Stimulated activated CD8-positive, alpha-beta memory T cell treated with anti-CD3 and anti-CD28 coated beads, Interleukin-4, amount 100 ng/mL, for 1 hour (primary cell): ENCODE measurements at places on chromosomes 2 and 18.

GRCh38 chr2:146130290-146130689, 1610.4 kb upstream of the ZEB2 start:
- no peak for DNase-seq

- no peak for DNase-seq
Measured at GRCh38 chr2:143716522-143716921, 587.3 kb downstream of the ARHGAP15 start.

GRCh38 chr18:6022845-6023244, 127.5 kb upstream of the TMEM200C start:
- no peak for DNase-seq

DNA sequence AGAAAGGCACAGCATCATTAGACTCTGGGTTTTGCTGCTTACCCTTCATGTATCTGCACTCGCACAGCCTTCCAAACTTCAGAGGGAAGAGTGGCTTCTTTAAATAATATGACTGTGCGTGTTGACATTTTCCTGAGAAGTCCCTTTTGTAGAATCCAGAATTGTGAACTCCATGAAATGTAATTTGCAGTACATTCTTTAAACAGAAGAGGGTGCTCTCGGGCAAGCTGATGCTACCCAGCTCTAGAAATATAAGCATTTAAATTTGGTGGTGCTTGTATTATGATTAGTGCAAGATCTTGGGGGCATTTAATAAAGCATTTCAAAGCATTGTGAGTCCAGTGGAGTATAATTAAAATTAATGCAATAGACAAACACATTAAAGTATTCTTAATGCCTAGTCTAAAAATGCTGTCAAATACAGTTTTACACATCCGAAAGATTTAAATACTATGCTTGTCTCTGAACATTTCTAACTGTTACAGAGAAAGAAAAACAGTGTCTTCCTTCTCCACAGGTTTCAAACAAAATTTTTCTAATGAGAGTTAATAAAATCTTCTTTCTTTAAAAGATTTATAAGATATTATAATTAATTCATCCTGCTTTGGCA, 17.3 kb upstream of the GTF2A1L start:
- no peak for DNase-seq

DNA sequence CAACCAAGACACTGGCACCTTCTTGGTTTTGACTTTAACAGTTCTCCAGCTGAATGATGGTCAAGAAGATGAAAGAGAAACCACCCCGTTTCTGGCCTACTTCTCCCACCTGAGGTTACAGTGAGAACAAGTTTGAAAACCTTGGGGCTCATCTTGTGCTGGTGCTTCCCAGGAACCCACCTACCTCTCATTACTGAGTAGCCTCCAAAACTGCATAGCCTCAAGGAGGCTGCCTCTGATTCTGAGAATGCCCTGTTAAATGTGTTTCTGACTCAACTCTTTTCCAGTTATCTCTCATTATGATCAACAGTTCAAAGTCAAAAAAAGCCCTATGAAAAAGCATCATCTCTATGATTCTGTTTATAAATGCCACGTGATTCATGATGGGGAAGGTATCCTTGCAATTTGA, 121.9 kb downstream of the CACNB4 start:
- DNase-seq, result no peak

GRCh38 chr18:60508108-60508507, 135.5 kb upstream of the MC4R start:
- no peak for DNase-seq

- DNase-seq, result no peak
Measured at GRCh38 chr2:71863396-71863795, 284.3 kb downstream of the CYP26B1 start.

DNA sequence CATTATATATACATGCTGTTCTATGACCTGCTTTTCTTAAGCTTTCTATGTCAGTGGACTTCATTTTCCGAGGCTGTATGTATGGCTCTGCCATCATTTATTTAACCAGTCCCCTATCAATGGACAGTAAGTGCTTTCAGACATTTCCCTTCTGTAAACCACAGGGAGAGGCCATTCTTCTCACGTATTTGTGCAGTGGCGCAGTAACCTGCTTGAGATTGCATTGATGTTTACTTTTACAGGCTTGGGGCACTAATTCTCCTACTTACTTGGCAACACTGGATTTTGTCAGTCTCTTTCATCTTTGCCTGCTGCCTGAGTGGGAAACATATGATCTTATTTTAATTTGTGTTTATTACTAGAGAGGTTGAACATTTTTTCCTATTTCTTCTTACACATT, 52.1 kb downstream of the BOLA3 start:
- no peak for DNase-seq

GRCh38 chr2:75309596-75310463, 110.5 kb upstream of the TACR1 start:
- DNase-seq, result no peak

DNA sequence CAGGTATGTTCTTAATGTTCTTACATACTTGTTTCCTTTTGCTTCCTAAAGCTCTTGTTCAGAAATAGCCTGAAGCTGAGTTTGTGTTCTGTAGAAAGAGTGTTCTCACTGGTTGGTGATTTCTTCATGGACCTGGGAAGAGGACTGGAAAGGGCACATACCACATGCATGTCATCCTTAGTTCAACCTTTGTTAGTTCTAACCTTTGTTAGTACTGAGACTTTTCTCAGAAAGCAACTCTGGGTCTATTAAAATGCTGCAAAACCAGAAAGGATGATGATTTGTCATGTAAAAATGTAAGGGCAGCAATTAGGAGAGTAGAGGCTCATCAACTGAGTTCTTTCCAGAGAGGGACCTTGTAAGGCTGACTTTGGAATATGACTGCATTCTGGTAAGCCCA, 2.5 kb upstream of the FAP start:
- DNase-seq, result no peak

DNA sequence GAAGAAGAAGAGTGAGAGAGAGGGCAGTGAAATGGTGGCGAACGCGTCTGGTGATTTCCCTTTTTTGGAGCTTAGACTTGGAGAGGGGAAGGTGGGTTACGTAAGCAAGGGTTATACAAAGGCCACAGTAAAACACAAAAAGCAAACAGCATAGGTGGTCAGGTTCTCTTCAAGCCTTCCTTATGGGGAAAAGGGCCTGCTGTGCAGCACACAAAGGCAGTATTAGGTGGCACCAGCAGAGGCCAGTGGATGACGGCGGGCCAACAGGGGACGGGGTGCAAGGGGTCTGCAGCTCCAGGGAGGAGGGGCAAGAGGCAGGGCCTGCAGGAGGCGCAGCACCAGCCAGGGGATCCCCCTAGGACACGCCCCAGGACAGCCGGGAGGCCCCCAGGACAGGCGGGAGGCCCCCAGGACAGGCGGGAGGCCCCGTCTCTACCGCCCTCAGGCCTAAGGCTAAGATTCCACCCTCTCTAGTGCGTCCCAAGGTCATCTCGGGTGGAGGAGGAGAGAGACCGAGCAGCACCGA, 32.6 kb upstream of the NPC1 start:
- no peak for DNase-seq

GRCh38 chr2:64214281-64215115, 70.3 kb upstream of the PELI1 start:
- no peak for DNase-seq

GRCh38 chr18:54130631-54131030, 93.8 kb downstream of the MBD2 start:
- DNase-seq, result no peak

DNA sequence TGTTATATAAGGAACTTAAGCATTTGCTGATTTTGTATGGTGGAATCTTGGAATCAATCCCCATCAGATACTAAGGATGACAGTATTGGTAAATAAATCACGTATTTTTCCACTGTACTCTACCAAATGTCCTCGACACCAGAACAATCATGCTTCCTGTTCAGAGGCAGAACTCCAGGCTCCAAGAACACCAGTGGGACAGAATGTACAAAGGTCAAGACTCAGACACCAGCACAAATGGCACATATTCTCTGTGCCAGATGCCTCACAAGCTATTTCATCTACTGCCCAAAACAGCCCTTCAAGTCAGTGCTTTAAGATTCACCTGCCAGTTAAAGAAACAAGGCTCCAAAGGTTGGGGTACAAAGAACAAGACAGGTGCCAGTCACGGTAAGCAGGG, 420.5 kb downstream of the STK39 start:
- DNase-seq, result no peak

DNA sequence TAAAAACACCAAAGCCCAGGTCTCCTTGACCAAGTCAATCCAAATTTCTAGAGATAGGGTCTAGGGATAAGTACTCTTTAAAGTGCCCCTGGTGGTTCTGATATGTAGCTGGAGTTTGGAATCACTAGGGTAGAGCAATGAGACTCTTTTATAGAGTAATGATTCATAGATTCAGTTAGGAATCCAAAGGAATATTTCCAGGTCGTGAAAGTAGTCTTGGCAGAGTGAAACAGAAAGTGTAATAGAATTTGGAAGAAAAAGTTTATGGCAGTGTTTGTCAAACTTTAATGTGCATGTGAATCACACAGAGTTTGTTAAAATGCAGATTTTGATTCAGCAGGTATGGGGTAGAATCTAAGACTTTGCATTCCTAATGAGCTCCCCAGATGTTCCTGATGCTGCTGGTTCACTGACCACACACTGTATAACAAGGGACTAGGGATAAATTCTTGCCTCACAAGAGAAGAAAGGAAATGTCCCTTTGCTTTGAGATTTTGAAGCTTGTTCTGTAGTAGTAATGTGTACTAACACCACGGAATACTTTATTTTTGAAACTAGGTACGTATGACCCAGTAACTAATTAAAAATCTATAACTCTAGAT, 1.8 kb downstream of the UPP2 start:
- no peak for DNase-seq

DNA sequence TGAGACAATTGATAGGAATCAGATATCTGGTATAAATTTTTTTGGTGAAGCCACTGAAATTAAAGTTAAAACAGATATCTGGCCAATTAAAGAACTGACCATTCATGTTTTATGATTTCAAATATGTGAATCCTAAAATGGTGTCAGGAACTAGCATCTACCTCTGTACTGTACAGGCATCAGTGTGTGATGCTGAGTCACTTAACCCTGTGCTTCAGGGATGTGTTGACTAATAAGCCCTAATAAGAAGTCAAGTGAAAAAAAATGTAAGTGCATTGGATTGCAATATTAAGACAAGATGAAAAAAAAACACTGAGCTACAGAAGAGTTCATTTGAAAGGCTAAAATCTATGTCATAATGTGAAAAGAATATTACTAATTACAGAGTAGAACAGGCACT, 9.1 kb upstream of the UNC80 start:
- DNase-seq, result no peak

DNA sequence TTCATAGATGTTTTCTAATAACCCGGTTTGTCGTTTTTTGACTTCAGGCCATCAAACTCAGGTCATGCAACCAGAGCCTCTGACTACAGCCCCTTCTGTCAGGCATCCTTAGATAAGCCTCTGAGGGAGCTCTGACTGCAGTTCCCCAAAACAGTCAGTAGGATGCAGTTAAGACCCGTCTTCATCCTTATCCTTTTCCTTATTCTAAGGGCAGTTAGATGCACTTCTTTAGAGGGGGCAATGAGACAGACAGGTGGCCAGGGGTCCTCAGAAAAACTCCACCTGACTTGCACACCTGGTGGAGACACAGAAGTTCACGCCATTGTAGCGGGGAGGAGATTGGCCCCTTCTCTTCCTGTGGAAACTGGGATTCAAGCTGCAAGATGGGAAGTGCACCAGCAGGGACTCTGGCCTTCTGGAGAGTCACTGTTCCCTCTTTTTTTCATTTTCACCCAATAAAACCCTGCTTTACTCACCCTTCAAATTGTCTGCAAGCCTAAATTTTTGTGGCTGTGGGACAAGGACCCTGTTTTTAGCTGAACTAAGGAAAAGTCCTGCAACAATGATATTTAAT, 104.8 kb upstream of the TFPI start:
- no peak for DNase-seq

DNA sequence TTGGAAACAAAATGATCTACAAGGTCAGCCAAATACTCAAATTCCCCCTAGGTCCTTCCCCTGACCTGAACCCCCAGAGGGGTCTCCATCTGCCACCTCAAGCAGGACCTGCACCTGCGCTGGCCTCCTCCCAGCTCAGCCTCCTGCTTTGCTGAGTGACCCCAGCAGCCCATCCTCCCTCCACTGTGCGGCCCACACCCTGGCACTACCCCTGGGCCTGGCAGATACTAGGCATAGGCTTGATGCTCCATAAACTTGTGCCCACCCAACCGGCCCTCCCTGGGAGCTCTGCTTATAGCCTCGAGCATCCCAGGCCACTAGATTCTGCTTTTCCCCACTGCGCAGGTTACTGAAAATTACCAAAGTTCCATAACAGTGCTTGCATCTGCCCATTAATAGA, 156.2 kb downstream of the HDAC4 start:
- no peak for DNase-seq

DNA sequence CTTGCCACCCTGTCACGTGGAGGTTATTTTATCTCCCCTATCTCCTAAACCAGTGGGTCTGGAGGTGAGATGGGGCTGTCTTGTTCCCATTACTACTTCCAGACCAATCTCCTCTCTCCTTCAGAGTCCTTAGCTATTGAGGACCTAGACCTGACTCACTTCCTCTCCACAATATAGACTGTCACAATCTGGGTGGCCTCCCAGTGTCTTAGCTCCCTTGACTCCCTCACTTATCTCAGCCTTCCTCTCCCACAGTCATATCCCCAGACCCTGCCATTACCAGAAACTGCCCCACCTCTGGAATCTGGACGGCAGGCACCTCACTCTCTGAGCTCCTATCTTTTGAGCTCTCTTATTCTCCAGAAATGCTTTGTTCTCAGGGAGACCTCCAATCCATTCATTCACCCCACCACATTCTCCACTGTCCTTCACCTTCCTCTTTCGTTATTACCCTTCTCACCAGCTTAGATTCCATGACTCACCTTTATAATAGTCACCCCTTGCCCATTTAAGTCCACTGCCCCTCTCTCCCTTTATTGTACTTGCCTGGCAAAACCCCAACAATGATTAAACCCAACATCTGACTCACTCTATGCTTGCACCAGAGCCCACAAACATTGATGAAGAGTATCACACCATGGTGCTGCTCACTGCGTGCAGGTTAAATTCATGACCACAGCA, 23.3 kb upstream of the SIX3 start:
- no peak for DNase-seq

DNA sequence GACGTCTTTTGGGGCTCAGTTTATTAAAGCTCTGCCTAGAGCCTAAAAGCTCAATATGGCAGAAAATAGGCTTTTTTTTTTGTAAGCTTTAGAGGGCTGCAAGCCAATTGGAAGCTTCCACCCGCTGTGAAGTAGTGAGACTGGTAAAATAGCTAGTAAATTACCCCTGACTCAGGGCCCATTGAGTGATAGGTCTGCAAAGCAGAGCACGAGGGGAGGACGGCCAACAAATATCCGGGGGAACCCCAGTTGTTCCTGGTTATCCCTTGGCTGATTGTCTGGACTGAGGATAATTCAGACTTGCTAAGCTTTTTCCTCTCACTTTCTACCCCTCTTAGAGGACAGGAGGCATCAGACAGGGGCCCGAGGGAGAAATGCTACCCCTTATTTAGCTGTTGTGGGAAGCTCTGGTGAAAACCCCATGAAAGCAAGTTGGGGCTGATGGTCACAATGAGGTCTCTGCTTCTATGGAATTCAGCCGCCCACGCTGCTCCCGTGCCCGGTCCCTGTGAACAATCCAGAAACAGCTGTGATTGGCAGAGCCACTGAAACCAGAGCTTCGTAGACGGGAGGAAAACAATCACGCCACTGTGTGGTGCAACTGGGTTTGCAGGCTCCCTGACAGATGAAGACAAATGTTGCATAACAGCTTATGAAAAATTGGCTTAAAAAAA, 141.9 kb upstream of the LGALSL start:
- no peak for DNase-seq

- DNase-seq, result no peak
Measured at GRCh38 chr2:39202639-39203369, 41.0 kb downstream of the CDKL4 start.
